HFFc6 (cell line): ENCODE measurements at places on chromosomes 5 and 9. TPM values are rescaled to one million over a fixed set of nuclear protein-coding genes. Genes with fewer than 3 reads are reported as not detected.

- H3K36me3 ChIP-seq: no peaks in the 10 kb centered on the region
- H3K4me1 ChIP-seq: no peaks in the 10 kb centered on the region
- H3K4me3 ChIP-seq: no peak overlapping the region
- H3K27me3 ChIP-seq: peaks cover 20% of the 10 kb centered on the region
- DNase-seq: no peak
Observed at GRCh38 chr5:116038817-116039216, 6.5 kb downstream of the ARL14EPL start.

DNA sequence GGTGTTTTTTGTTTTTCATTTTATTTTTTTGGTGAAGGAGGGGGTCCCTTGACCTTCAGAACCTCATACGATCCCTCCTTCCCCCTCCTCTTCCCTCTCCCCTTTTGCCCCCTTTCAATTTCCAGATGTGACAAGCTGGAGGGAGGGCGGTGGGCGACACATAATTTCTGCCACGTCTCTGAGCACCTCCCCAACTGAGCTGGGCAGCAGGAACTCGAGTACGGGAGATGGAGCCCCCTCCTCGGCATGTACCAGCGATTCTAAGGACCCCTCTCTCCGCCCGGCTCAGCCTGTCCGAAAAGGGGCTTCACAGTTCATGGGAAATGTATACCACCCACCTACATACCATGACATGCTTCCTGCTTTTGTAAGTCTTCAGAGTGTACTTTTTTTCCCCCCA, 52.4 kb downstream of the PRRC2B start:
- H3K4me1 ChIP-seq: peaks cover 10% of the 10 kb centered on the region
- H3K27ac ChIP-seq: peak overlapping the region; percentile 47; the same call in 1 of the 2 replicates
- no peaks in the 10 kb centered on the region; the same call in 1 of the 2 replicates for H3K27me3 ChIP-seq
- no peak for DNase-seq
- peaks cover 55% of the 10 kb centered on the region for H3K36me3 ChIP-seq
- no peak overlapping the region for H3K4me3 ChIP-seq

DNA sequence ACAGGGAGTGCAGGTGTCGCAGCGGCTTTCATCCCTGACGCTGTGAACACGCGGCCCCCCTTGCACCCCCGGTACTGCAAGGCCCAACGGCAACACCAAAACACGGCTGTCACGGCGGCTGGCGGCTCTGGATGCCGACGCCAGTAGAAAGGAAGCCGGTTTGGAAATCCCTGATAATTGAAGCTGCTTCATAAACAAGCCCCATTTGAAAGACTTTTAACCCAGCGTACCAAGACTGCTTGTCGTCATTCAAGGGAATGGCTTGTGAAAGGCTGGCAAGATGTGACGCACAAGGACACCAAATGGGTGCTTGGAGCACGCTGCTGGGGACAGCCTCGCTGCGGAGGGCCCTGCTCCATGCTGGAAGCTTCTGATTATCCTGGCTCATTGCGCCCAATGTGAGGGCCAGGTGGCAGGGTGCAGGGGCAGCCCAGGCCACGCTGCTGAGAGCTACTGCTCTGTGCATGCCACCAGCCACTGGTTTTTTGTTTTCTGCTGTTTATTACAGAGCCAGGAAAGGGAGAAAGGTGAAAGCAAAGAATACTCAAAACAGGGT, 63.1 kb downstream of the GTF3C4 start:
- H3K27ac ChIP-seq: no peak overlapping the region
- no peaks in the 10 kb centered on the region for H3K36me3 ChIP-seq
- DNase-seq: no peak
- H3K4me1 ChIP-seq: peaks cover 15% of the 10 kb centered on the region

DNA sequence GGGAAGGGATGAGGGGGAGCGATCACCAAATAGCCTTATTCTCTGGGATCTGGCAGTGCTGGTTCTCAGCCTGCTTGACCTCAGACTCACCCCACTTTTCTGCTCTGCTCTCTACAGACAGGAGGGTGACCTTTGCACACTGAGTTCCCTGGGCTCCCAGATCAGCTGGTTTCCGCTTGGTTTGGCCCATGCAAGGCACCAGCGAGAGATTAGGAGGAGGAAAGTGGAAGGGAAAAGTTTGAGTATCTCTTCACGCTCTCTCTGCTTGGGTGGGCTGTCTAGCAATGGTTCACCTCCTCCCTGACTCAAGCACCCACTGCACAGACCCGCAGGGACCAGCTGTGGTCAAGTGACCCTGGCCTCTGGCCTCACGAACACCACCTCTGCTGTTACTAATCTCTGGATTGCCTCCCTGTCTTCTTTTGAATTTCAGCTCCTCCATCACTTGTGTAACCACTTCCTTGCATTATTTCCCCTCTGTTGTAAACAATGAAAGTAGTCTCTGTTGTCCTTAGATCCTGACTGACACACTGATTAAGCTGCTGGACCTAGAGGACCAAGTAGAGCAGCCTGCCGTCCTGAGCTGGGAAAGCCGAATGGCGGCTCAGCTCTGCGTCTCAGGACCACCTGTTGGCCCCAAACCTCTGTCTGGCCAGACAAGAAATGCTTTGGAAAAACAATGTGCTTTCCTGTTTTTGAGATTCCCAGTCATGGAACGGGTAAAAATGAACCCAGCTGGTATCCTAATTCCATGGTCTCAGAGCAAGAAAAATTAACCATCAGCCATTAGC, 186.6 kb downstream of the CRB2 start:
- H3K4me1 ChIP-seq: no peaks in the 10 kb centered on the region
- no peak overlapping the region for H3K4me3 ChIP-seq
- no peaks in the 10 kb centered on the region for H3K27me3 ChIP-seq
- H3K36me3 ChIP-seq: no peaks in the 10 kb centered on the region
- no peak for DNase-seq

DNA sequence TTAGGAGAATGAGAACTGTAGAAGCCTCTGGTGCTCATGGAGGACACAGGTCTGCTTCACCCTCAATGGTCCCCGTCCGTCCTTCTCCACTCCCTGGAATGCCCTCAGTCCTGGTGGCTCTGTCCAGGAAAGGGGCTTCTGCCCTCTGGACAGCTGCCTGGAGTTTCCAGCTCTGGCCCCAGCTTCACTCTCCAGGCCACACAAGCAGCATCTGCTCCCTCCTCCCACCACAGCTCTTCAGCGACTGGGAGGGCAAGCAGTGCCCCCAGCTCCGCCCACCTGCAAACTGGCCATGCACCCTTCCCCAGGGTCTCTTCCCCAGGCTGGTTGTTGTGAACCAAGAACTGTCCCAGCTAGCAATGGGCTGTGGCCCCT, 4.7 kb downstream of the SARDH start:
- H3K36me3 ChIP-seq: no peaks in the 10 kb centered on the region
- no peak overlapping the region for H3K27ac ChIP-seq
- peaks cover 13% of the 10 kb centered on the region for H3K27me3 ChIP-seq
- no peak for DNase-seq
- H3K4me1 ChIP-seq: no peaks in the 10 kb centered on the region

- no peaks in the 10 kb centered on the region for H3K36me3 ChIP-seq
- H3K4me1 ChIP-seq: peaks cover 34% of the 10 kb centered on the region
- peak; percentile 59 for DNase-seq
- no peak overlapping the region for H3K4me3 ChIP-seq
- H3K27ac ChIP-seq: peak overlapping the region; percentile 20; the same call in 1 of the 2 replicates
- H3K27me3 ChIP-seq: no peaks in the 10 kb centered on the region
Observed at GRCh38 chr9:86494644-86495111, 140.5 kb upstream of the TUT7 start.

The PCDHB16 gene
- total RNA-seq: 1.6 to 3.9 TPM (median 2.2 TPM) in 3 replicates
